Cardiac muscle cell (in vitro differentiated cells and primary cell): ENCODE measurements at places on chromosomes 2 and 18.

- no peak for DNase-seq
Measured at GRCh38 chr2:207283356-207283755, 117.6 kb upstream of the KLF7 start.

- no peak for DNase-seq
Measured at GRCh38 chr2:223618172-223619035, 16.2 kb upstream of the SCG2 start.

DNA sequence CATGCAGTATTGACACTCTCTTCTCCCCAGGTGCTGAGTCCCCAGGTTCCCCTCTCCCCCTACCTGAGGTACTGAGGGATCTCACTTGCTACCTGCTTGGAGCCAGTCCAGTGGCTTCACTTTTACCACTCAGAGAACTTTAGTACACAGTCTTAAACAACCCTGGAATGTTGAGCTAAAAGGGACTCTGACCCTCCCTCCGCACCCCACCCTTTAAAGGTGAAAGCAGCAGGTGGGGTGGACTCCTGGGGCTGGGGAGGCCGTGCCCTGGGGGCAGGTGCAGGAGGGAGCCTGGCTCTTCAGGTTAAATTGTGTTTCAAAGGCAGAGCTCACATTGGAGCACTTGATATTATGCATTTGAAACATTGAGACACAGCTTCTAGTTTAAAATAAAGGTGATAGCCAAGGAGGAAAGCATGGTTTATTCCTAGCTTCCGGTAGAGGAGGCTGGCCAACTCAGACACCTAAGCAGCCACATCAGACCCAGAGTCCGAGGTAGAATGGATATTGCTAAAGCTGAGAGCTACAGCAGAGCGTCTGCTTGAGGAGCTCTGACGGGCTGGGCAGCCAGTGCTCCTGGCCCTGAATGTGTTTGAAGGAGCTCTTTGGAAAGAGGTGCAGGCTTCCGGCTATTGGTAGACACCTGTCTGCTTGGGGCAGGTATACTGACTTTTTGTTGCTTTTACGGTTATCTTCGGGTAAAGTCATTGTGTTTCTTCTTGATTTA is 196.4 kb downstream of the AGAP1 start:
- no peak for DNase-seq

DNA sequence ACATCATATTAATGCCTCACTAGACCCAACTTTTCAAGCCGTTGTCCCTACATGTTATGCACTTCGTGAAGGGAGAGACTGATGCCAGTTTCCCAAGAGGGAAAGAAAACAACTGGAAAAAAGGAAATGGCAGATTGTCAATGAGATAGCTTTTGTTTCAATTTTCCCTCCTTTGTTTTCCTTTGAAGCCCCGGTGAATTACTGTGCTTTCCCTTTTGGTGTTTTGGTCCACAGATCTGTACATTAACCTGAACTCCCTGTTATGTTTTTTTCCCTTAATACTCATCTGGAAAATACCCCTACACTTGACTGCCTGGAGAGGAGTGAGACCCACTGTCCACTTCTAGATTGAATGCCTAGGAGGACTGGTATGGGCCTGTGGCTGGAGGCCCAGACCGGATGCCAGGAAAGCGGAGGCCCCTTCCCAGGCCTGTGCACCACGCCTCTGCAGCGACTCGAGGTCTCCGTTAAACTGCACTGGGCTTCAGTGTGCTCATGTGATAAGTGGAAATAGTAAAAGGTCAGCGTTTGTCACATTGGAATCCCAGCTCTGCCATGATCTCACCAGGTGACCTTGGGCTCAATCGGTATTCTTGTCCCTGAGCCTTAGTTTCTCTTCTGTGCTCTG is 106.4 kb downstream of the GATA6 start:
- DNase-seq = no peak

GRCh38 chr18:69444221-69444620 is 43.5 kb downstream of the DOK6 start:
- DNase-seq = peak; percentile 47

DNA sequence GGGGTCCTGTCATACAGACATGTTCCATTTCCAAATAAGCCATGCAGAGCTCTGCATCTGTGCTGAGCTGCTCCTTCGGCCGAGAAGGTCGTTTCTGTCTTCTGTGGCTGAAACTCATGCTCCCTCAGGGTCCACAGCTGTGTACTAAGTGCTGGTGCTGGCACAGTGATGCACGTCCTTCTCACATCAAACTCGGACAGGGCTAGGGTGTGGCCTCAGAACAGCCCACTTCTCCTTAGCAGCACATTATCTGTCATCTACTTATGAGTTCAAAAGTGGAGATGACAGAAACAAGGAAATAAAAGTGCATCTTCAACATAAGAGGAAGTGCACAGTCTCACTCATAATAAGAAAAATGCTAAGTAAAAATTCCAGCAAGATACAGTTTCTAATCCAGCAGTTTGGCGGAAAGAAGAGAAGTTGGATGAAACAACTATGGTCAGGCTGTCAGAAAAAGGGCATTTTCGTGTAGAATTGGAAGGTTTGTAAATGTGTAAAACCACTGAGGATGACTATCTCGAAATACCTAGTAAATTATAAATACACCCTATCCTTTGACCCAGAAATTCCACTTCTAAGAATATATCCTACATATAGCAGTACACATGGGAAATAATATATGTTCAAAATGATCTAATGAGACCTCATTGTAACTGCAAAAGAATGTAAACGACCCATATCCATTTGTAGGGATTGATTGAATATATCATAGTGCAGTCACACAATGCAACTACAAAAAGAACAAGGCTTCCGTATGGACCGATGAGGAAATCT is 53.7 kb upstream of the APCDD1 start:
- DNase-seq = no peak

DNA sequence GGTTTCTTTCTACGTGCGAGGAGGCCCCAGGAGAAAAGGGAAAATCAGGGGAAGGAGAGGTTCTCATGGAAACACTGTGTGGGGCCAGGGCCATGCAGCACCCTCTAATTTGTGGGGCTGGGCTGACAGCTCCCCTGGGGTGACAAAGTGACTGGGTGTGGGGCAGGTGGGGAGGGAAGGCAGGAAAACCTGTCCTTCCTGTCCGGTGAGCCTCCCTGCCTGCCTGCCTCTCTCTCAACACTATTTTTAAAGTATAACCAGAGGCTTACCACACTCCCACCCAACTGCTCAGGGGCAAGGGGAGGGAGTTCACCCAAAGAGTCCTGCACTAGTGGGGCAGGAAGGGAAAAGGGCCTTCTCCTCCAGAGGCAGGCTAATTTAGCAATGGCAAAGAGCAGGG is 10.5 kb upstream of the EPAS1 start:
- no peak for DNase-seq

DNA sequence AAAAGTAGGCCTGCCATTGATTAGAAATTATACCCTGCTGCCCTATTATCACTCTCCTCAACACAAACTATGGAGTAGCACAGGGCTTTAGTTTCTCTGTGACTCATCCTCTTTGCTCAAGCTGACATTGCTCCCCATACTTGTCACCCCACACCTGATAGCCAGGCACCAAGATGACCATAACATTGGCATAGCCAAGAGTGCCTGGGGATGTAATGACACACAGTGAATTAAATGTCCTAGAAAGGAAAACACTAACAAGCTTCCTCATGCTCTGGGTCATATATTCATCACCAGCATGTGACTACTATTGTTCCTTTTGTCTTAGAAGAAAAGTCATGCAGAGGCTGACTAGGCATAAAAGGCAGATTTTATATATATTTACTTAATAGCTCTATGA is 137.8 kb upstream of the RND3 start:
- no peak for DNase-seq

- DNase-seq = no peak
Measured at GRCh38 chr2:15323227-15323626, 237.9 kb downstream of the NBAS start.

- DNase-seq = no peak
Measured at GRCh38 chr2:172323256-172323655, 104.1 kb upstream of the ITGA6 start.

DNA sequence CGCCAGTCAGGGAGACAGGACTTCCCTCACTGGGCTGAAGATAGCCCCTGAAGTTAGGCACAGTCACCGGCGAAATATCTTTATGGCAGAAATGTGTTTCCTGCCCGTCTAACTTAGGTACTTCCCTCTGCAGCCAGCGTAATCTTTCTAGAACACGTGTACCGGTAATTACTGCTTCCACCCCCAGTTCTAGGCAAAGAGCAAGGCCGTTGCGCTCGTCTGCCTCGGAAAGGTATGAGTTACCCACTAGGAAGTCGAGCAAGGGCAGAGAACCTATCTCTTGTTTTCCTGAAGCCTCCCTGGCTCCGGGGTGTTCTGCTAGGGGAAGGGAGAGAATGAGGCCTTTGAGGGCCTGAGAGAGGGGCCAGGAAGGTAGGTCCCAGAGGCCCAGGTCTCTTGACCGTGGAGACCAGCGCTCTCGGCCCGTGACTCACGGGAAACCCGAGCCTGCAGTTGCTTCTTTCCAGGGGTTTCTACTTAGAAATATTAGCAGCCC is 70.0 kb downstream of the TWSG1 start:
- no peak for DNase-seq
